ENCODE measurements at places on chromosomes 1 and 21. TPM values are rescaled to one million over a fixed set of nuclear protein-coding genes. Genes with fewer than 3 reads are reported as not detected.

The F3 gene
- 20.6 TPM for polyA plus RNA-seq

The FOXO6 gene
- polyA plus RNA-seq = 0.77 TPM

The AMY1C gene
- polyA plus RNA-seq = not detected

The BEND5 gene
- 9.1 TPM for polyA plus RNA-seq

The TENT5C gene
- 3.1 TPM for polyA plus RNA-seq

The OLIG2 gene
- not detected for polyA plus RNA-seq

GRCh38 chr1:154620751-154621150 lies 12.8 kb upstream of the ADAR start:
- no peak overlapping the region for H3K4me3 ChIP-seq
- H3K36me3 ChIP-seq = peaks cover 4% of the 10 kb centered on the region
- no peak overlapping the region for H3K27ac ChIP-seq
- peaks cover 27% of the 10 kb centered on the region for H3K4me1 ChIP-seq
- DNase-seq = no peak

- H3K27me3 ChIP-seq = peaks cover 15% of the 10 kb centered on the region
- peaks cover 20% of the 10 kb centered on the region for H3K4me1 ChIP-seq
- peak; percentile 86 for DNase-seq
- H3K36me3 ChIP-seq = no peaks in the 10 kb centered on the region
Observed at GRCh38 chr1:43172527-43172972, 420 bp downstream of the CFAP57 start.

- H3K27ac ChIP-seq = no peak overlapping the region
- DNase-seq = no peak
- no peaks in the 10 kb centered on the region for H3K36me3 ChIP-seq
Observed at GRCh38 chr1:55038552-55038838, 853 bp upstream of the PCSK9 start.

GRCh38 chr1:59703226-59703917 lies 111.4 kb upstream of the HOOK1 start:
- peak overlapping the region; percentile 48 for H3K27ac ChIP-seq
- H3K27me3 ChIP-seq = no peaks in the 10 kb centered on the region

DNA sequence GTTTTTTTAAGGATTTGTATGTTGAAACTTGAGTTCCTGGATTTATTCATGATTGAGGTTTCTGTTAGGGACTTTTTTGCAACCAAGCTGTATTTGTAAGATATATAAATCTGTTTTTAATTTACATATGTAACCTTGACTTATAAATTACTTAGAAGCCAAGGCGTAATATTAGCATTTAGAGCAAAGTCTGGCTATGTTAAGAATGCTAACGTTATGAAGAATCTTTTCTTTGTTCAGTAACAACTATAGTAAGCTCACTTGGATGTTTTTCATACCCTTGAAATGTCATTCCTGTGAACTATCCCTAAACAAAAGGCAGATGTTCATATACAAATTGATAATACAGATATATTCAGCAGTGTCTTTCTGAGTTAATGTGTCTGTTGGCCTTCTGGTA lies 155.3 kb downstream of the MAGI3 start:
- no peak overlapping the region for H3K4me3 ChIP-seq
- no peaks in the 10 kb centered on the region for H3K27me3 ChIP-seq
- DNase-seq = no peak
- H3K36me3 ChIP-seq = no peaks in the 10 kb centered on the region
- no peaks in the 10 kb centered on the region for H3K4me1 ChIP-seq

GRCh38 chr1:155910621-155911121 lies 478 bp downstream of the RIT1 start:
- H3K36me3 ChIP-seq = peaks cover 55% of the 10 kb centered on the region
- peak overlapping the region; percentile 87 for H3K27ac ChIP-seq
- DNase-seq = peak; percentile 25
- no peaks in the 10 kb centered on the region for H3K27me3 ChIP-seq

DNA sequence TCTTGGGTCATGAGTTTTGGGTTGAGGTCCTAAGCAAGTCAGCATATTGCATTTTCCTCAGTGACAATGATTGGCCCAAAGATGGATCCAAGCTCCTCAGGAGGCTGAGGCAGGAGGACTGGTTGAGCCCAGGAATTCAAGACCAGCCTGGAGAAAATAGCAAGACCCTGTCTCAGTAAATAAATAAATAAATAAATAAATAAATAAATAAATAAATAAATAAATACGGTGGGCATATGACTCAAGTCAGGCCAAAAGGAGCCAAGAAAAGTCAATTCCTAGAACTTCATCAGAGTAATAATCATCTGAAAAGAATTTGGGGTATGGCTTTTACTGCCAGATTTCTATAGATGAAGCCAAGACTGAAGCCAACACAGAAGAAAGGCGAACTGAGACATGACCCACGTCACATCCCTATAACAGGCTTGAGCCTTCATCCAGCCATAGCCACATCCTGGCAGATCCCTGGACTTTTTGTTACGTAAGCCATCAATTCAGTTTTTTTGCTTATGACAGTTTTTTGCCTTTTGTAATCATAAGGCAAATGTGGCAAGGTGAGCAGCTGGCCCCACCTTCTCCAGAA lies 88.5 kb upstream of the NFASC start:
- no peak overlapping the region for H3K27ac ChIP-seq
- no peak for DNase-seq
- no peaks in the 10 kb centered on the region for H3K4me1 ChIP-seq
- no peaks in the 10 kb centered on the region for H3K36me3 ChIP-seq

All from heart right ventricle (tissue), 16 donors.